Epithelial cell of esophagus (primary cell): ENCODE measurements at places on chromosomes 12 and 14.
A peak's percentile ranks its signal among the peaks of the same experiment; 100 is the strongest.

- DNase-seq, result no peak
Measured at GRCh38 chr12:89992668-89993451, 284.2 kb upstream of the ATP2B1 start.

GRCh38 chr12:121741743-121742142 lies 29.2 kb downstream of the TMEM120B start:
- no peak for DNase-seq

DNA sequence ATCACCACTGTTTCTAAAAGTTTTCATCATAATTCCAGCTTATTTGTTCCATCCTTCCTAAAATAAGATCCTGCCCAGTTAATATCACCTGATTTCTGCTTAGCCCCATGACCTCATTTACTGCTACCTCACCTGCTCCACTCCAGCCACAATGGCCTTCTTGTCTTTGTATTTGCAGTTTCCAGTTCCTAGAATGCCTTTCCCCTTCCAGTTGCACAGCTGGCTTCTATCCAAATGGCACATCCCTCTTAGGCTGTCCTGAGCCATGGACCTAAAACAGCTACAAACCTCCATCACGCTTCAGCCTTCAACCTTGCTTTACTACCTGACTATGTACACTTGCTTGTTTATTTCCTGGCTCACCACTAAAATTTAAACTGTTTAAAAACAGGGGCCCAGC lies 6.5 kb upstream of the LGMN start:
- DNase-seq, result no peak

- no peak for DNase-seq
Measured at GRCh38 chr12:100682178-100682577, 108.7 kb downstream of the GAS2L3 start.

DNA sequence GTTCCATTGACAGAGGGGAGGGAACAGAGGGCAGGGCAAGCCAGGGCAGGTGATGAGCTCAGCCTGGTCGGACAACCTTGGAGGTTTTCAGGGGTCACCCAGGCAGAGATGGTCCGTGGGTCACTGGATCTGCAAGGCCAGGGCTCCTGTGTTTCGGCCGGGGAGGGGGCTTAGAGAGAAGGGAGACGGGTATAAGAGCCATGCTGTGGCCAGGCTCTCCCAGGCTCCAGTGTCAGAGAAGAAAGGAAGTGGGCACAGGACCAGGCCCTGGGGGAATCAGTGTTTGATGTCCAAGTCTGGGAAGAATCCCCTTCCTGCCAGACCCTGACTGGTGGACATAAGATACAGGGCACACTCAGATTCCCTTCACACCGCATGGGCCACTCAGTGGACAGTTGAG lies 36.9 kb downstream of the DIO3 start:
- no peak for DNase-seq

GRCh38 chr12:53389702-53390101 lies 9.7 kb downstream of the SP1 start:
- no peak for DNase-seq

GRCh38 chr14:57362361-57362760 lies 28.0 kb upstream of the NAA30 start:
- DNase-seq, result no peak

DNA sequence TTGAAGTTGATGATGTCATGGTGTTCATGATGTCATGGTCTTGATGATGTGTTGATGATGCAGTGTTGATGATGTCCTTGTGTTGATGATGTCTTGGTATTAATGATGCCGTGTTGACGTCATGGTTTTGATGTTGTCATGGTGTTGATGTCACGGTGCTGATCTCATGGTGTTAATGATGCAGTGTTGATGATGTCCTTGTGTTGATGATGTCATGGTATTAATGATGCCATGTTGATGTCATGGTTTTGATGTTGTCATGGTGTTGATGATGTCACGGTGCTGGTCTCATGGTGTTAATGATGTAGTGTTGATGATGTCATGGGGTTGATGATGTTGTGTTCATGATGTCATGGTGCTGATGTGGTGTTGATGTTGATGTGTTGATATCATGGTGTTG lies 48.0 kb upstream of the RIMBP2 start:
- peak; percentile 38 for DNase-seq

DNA sequence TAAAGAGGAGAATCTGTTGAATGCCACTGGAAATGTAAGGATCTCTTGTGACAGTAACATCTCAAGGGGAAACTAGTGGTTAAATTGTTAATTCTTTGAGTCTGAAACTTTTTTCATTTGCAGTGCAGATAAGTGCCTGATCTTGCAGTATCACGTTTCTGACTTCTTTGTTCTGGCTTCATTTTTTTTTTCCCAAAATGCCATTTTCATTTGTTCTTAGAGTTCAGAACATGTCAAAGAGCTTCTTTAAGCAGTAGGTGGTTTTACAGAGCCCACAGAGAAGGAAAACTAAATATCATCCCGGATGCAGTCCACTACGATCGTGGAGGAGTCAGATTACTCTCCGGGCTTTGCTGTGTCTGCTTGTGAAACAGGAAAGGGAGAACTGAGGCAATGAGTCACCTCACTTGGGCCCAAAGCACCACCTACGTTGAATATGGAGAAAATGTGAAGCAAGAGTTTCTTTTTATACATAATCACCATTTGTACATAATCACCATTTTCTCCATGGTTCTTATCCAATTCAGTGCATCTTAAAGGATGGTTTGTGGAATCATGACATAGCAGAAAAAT lies 43.9 kb downstream of the HMGA2 start:
- peak; percentile 91 for DNase-seq

DNA sequence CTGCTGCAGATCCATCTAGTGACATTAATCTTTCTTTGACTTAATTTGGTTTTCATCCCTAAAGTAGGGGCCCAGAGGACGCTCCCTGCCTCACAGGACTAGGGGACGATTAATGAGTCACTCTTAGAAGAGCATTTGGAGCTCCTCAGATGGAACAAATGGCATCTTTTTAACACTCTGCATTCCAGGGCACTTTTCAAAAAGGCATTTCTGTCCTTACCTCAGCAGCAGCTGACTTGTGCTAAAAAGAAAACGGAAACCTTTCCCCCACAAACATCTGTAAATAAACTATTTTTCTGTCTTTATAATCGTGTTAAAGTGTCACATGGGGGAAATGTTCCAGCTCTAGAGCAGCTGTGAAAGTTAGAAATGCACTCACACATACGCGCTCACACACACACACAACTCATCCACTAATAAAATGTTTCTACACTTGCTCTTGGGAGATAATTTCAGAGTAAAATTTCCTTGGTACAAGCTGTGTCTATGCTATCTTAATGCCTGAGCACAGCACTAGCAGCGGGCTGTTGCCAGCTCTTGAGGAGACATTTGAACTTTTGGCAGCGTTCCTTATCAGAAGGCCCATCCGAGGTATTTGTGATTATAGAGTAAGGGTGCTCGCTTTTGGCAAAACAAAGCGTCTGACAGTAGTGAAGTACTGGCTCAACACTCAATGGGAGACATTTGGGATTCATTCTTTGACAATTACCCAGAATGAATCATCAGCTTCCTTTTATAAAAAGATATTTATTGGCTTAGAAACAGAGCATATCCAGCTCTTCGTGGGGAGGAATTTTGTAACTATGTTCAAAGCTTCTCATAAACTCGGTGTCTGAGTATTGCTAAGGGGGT lies 141.3 kb downstream of the PLXNC1 start:
- peak; percentile 8 for DNase-seq

- no peak for DNase-seq
Measured at GRCh38 chr12:86349196-86349595, 93.0 kb upstream of the MGAT4C start.

DNA sequence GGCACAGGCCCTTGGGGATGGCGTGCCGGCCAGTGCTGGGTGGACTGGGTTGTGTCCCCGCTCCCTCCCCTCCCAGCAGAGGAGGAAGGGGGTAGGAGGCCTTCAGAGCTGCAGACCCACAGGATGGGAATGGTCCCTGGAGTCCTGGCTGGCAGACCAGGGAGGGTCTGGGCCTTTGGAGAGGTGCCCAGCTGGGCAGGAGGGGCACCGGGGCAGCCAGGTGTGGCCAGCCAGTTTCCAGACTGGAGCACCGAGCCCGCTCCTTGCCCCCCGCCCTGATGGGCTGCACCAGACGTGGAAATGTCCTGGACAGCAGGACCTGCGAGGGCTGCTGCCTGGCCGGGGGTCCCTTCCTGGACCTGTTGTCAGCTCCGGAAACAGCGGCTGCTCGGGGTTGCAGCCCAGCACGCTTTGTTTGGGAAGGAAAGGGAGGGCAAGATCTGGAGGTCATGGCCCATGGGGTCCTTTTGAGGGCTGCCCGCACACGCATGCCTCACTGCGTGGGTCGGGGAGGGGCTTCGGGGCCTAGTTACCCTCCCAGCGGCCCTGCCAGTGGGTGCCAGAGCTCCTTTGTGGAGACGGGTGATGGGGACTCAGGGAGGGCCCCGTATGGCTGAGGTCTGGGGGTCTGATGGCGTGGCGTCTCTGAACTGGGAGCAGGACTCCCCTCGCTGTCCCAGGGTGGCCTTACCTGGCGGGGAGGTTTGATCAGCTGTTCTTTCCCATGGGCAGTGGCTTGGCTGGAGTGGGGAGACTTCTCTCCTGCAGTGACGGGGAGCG lies 9.1 kb downstream of the KIF26A start:
- DNase-seq, result no peak

DNA sequence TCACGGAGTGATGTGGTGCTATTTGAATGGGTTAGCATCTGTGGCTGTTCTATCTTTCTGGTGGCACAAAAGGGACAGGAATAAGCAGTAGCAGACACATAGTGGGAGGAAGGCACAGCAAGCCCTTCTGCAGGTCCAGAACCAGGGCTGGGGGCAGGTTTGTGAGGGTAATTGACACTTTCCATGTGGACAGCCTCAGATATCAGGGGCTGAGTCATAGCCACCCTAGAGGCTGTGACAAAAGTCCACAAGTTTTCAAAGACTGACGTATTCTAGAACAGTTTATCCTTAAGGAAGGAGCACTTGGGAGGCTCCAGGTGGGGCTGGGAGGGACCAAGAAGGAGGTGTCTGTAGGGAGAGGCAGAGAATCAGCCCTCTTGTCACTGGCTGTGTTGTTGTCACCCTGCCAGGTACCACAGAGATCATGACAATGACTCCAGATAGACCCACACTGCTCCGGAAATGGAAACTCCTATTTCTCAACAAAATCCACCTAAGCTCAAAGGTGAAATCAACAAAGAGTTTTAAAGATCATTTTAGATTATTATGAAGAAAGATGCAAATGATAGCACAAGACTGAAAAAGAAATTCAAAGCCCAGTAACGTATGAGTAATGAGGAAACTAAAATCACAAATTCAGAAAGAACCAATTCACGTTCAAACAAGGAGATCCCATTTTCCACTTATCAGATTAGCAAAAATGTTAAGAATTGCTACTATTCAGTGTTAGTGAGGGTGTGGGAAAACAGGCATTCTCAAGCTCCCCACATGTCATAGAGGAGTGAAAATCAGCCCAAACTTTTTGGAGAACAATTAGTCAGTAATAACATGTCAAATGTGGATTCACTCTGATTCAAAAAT lies 48.3 kb downstream of the NFKBIA start:
- DNase-seq, result peak; percentile 46

DNA sequence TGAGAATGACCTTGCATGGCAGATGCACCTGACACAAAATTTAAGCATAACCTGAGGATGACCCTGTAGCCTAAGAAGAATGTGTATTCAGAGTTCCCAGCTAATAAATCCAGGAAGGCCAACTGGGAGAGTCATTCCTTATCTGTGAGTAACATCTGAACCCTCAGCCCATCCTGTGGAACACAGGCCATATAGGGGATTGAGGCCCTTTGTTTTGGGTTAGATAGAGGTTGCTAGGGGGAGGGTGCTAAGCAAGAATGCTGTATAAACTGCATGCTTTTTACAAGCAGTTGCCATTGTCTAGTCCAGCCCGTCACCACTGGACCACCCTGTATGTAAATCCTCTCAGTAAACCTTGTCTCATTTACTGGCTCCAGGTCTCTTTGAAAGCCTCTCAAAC lies 77.0 kb downstream of the BICD1 start:
- no peak for DNase-seq

DNA sequence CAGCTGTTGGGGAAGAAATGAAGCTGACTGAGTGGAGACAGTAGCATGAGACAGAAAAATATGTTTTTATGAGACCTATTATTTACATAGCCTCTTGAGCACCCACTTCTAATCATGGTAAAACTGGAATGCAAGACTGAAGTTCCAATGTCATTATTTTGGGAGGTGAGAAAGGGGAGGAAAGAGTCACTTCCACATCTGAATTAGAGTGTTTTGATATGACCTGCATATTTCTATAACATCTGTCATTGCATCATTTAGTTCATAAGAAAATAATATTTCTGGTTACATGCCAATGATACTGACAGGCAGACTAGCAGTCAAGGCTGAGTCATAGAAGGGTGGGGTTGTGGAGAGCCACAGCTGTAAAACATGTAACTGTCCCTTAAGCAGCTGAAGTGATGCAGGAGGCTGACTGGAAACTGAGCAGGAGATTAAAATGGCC lies 26.7 kb downstream of the NTN4 start:
- DNase-seq, result peak; percentile 95

- peak; percentile 28 for DNase-seq
Measured at GRCh38 chr12:60279221-60279620, 683.4 kb downstream of the SLC16A7 start.

DNA sequence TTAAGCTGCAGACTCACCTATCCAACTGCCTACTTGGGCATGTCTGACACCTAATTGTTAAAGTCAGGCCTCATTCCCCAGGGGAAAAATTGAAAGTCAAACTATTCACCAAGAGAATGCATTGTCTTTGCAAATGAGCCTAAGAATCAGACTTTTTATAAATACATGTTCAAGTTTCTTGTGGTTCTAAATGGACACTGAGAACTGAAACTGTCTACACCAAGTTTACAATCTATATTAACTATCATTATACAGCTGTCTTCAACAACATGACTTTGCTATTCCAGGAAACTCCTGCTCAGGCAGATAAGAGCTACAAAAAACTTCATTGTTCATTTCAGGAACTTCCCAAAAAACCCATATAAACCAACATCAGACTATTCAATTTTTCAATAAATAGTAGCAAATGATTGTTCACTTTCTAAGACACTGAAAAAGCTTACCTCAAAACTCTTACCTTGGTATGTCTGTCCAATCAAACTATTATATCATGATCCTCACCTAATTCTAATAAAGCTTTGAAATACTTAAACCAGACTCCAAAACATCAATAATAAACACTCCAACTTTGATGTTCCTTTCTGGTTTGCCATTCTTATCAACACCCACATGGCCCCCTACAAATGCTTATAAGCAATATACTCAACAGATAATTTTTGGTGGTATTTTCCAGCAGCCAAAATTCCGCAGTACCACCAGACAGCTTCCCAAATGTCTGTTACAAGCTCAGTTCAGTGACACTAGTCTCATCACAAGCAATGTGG lies 24.2 kb downstream of the CDK17 start:
- no peak for DNase-seq
